SJSA1 (cell line): ENCODE measurements at places on chromosomes 1 and 21.

DNA sequence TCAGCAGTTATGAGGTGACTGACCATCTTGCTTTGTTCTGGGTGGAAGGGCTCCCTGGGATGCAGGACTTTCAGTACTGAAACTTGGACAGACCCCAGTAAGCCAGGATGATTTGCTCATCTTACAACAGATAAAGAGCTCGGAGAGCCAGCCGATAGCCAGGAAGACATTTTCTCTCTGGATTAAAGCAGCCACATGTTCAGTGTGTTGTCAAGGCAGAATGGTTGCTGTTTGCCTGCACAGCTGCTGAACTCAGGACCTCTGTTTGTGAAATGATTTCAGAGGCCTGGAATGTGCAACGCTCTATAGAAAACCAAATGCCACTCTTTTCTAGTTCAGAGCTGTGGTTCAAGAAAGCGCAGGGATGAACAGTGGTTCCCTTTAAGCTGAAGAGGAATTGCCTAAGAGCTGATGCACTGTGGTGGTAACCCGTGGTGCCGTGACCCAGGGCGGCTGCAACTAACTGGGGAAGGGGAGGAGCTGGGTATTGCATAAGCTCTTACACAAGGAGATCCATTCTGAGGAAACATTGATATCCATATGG is 40.7 kb downstream of the CASQ2 start:
- peak; percentile 55 for DNase-seq

- DNase-seq, result no peak
Measured at GRCh38 chr1:30005972-30006619, 717.3 kb downstream of the MATN1 start.

DNA sequence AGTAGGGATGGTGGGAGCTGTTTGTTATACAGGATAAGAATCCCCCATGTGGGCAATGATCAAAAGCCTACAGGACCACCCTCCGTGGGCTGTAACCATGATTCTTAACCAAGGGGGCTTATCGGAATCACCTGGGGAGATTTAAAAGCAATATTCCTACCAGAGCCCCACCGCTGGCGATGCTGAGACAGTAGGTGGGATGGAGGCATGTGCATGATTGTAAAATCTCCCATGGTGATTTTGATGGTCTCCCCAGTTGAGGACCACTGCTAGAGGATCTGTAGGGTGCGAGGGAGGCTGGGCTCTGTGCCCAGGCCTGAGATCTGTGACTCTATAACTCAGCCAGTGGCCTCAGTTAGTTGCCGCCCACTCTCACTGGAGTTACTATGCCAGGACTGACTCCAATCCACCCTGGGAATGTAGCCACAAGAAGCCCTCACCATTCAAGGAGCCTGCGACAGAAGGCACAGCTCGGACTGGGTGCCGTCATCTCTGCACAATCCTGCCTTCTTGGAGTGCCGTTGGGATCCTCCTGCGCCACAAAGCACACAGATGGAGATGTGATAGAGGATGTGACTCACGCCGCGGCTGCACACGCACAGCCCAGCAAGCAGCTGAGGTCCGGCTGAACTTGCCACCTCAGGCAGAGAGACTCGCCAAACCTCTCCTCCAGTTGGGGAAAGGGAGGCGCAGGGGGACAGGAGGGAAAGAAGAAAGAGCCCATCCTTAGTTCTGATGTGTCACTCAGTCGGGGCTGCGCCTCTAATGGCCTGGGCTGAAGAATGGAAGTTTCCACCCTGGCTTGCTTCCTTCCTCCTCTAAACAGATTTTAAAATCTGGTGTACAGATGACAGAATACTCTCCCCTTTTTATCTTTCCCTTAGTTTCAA is 26.5 kb downstream of the AKNAD1 start:
- DNase-seq, result peak; percentile 96

- DNase-seq, result no peak
Measured at GRCh38 chr1:1308756-1309250, 406 bp downstream of the PUSL1 start.

DNA sequence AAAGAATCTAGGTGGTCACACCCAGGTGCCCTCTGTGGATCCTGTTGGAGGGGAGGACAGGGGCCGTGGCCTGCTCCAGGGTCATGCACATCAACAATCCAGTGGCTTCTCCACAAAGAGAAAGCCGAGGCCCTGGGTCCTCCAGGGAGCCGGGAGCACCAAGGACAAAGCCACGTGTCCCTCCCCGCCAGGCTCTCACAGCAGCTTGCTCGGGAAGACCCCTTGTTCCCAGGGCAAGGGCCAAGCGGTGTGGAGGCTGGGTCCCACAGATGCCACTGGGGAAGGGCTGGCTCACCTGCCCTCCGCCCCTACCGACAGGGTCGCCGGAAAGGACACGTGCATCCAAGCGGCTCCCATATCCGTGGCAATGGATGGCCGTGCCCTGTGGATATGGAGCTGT is 192.9 kb upstream of the VAMP3 start:
- no peak for DNase-seq

DNA sequence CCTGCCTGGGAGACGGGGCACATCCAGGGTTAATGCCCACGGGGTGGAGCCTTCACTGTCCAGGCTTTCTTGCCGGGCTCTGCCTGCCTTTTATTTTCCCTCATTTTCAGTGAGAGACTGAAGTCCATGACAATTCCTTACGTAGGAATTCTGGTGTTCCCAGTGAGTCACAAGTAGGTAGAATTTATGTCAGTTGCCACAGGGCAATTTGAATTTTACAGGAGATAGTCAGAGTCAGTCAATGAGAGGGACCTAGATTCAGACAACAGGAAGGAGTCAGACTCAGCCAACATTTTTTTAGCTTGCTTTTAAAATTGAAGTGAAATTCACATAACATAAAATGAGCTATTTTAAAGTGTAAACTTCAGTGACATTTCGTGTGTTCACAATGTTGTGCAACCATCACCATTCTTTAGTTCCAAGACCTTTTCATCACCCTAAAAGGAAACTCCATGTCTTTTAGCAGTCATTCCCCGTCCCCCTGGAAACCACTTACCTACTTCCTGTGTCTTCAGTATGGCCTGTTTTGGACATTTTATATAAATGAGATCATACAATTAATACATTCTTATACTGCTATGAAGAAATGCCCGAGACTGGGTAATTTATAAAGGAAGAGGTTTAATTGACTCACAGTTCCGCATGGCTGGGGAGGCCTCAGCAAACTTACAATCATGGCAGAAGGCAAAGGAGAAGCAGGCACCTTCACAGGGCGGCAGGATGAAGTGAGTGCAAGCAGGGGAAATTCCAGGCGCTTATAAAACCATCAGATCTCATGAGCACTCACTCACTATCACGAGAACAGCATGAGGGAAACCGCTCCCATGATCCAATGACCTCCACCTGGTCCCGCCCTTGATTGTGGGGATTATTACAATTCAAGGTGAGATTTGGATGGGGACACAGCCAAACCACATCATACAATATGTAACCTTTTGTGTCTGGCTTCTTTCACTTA is 14.6 kb downstream of the AJAP1 start:
- DNase-seq, result no peak

- DNase-seq, result no peak
Measured at GRCh38 chr1:16628361-16629111, 15.2 kb upstream of the NBPF1 start.

DNA sequence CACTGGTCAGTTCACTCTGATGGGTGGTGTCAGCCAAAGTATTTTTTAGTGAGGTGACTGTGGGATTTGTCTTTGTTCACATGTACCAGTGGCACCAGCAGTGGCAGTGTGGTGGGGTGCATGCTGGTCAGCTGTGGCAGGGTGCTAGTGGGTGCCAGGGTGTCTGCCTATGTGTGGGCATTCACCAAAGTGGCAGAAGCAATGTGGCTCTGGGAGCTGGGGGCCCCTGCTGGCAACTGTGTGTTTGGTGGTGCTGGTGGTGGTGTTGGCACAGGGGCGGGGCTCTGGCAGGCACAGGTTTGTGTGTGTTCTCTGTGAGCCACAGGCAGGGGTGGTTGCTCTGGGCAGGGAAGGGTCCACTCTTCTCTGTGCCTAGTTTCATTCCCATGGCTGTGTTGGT is 161.5 kb downstream of the CENPF start:
- DNase-seq, result no peak

DNA sequence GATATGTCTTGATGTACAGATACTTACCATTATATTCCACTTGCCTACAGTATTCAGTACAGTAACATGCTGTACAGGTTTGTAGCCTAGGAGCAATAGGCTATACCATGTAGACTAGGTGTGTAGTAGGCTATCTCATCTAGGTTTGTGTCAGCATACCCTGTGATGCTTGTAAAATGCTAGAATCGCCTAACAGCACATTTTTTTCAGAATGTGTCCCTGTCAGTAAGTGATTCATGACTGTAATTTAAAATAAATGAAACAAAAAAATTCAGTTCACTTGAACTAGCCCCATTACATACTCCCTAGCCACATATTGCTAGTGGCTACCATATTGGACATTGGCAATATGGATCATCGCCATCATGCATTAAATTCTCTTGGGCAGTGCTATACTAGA is 51.3 kb downstream of the CLIC4 start:
- no peak for DNase-seq

DNA sequence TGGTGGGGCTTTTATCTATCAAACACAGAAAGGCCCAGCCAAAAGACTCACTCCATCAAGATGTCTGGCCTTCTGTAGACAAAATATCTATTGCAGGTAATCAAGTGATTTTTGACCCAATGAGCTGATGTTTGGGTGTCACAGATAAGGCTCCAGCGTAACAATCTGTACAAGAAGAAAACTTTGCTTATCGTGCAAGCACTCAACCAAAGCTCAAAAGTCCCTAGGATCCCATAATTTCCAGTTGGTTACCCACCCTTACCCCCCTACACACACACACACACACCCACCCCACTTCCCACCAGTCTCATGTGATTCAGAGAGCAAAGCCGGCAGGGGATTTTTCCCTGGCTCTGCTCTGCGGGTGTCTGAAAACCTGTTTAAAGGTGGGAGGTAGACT is 5.8 kb downstream of the ITPKB start:
- DNase-seq, result no peak

DNA sequence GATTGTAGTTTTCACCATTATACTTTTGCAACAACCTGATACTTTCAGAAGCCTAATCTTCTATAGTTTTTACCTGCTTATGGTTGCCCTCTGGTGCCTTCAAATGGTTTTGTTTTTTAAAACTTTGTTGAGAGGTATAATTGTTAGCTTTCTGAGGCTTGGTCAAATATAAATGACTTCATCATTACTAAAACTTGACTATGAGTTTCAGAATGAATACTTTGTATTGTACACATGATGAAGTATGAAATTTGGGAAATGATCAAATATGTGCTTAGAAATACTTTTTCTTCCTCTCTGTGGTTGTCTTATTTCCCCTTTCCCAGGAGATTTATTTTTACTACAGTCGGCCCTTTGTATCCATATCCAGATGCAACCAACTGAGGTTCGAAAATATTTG is 151.8 kb upstream of the B3GALT2 start:
- DNase-seq, result no peak

DNA sequence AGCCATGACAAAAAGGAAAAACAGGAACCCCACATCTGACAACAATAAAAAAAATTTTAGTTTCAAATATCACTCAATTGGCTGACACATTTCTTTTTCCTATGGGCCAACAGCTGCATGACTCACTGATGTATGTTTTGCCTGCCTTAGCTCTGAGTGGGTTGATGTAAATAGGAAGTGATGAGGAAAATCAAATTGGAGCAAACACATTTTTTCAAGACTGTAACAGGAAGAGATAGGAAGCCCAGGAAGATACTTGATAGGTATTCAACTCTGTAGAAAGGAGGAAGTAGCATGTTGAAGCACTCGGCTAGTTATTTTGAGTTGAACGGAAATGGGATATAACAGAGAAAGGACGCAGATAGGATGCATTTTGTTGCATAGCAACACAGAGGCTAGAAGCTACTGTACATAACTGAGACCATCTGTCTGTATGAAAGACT is 168.0 kb upstream of the NR5A2 start:
- no peak for DNase-seq

DNA sequence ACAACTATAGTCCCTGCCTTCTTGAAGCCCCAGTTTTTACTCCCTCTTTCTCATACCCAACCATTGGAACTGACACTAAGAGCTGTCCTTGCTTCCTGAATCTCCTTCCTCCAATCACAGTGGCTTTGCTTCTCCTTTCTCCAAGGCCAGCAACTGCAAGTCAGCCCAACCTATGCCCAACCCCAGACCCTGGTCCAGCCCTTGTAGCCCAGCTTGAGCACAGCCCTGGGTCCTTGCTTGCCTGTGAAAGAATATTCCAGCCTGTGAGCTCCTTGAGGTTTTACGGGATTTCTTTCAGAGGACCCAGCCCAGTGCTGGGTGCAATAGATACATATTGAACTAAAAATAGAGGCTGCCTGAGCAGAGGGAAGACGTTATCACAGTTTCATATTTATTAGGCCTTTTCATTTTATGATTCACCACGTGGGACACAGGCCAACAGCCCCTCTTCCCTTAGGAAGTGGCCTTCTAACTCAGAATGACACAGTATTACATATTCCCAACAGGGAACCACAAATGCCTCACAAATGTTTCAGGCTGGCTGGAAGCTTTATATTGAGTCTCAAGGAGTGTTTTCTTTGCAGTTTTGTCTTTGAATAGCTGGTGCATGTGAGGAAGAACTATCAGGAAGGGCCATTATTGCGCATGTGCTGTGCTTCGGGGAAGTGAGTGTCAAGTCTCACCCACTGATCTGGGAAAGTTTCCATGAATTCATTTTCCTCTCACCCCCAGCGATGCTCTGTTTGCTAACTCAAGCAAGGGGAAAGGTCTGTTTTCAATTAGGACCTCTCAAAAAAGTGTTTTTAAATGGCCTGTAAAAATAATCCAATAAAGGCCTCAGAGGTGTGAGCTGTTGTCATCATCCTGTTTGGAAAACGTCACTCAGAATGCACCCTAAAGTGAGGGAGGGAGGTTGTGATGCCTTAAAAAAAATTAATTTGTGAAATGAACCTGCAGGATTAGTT is 92.3 kb upstream of the NFIA start:
- no peak for DNase-seq
